ENCODE measurements at places on chromosomes 3 and 15.

DNA sequence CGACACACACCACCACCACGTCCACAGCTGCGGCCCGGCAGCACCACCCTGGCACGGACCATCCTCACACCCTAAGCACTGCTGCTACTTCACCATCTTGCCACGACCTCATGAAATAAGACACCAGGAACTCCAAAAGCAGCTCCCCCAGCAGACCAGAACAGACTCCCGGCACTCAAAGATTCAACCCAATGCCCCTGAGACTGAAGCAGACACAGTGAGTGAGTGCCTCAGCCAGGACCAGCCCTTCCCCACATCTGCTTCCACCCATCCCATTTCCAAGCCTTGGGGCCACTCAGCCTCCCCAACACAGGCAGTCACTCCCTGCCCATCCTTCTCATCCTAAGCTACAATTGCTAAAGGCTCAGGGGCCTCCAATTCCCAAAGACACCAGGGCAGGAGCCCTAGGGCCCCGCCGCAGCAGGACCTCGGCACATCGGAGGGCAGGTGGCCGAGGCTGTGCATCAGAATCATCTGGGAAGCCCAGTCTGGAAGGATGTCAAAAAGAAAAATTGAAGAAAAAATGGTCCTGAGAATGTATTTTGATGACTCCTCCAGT is 18.4 kb upstream of the OCA2 start:
- no peak overlapping the region for H3K27ac ChIP-seq
- H3K36me3 ChIP-seq = peaks cover 38% of the 10 kb centered on the region
- H3K4me3 ChIP-seq = no peak overlapping the region
- no peaks in the 10 kb centered on the region for H3K27me3 ChIP-seq
- H3K4me1 ChIP-seq = no peaks in the 10 kb centered on the region
- DNase-seq = no peak

- H3K4me1 ChIP-seq = no peaks in the 10 kb centered on the region
- no peak overlapping the region for H3K27ac ChIP-seq
- H3K27me3 ChIP-seq = no peaks in the 10 kb centered on the region
- no peak for DNase-seq
- H3K4me3 ChIP-seq = no peak overlapping the region
Measured at GRCh38 chr3:113297841-113298240, 86.5 kb downstream of the BOC start.

DNA sequence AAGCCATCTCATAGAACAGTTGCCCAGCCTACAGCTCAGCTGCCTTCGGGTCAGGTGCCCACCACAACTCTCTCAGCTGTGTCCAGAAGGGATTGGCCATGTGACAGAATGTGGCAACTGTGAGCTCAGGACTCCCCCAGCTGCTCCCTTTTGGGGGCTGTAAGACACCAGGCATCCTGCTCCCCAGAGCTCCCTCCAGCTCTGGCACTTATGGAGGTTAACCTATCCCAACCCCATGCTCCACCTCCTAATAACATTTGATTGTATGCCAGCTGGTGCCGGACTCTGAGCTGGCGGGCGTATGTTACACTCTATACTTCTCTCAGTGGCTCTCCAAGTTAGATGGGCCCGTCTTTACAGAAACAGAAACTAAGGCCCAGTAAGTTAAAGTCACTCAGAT is 222.8 kb downstream of the FAM43A start:
- H3K27ac ChIP-seq = no peak overlapping the region
- H3K4me1 ChIP-seq = peaks cover 10% of the 10 kb centered on the region
- H3K27me3 ChIP-seq = peaks cover 7% of the 10 kb centered on the region
- no peak overlapping the region for H3K4me3 ChIP-seq
- no peaks in the 10 kb centered on the region for H3K36me3 ChIP-seq

- peak within 1 kb of the TSS; percentile 50 for H3K27ac ChIP-seq
- H3K4me1 ChIP-seq = peaks cover 17% of the 10 kb centered on the region
- no peaks in the 10 kb centered on the region for H3K27me3 ChIP-seq
- no peak within 1 kb of the TSS for H3K4me3 ChIP-seq
Measured at GRCh38 chr3:129528589-129529100, at the start of gene RHO. TSS of gene RHO (plus strand) at chr3:129528639. CDS start at chr3:129528734, 95 bp downstream.
